Left kidney (tissue), 8 donors: ENCODE measurements at places on chromosomes 5 and 9. TPM values are rescaled to one million over a fixed set of nuclear protein-coding genes. Genes with fewer than 3 reads are reported as not detected.

- DNase-seq, result no peak
These were observed 202.0 kb downstream of the ADAMTSL1 start for GRCh38 chr9:18675973-18676372.

GRCh38 chr9:7921545-7922197, 122.1 kb upstream of the DMAC1 start:
- DNase-seq, result no peak

GRCh38 chr5:39519079-39519478, 94.3 kb upstream of the DAB2 start:
- DNase-seq, result no peak

- no peak for DNase-seq
These were observed 10.5 kb upstream of the B4GALT1 start for GRCh38 chr9:33177639-33178038.

- DNase-seq, result no peak
These were observed 203.2 kb upstream of the IRX1 start for GRCh38 chr5:3392306-3392939.

- no peak for DNase-seq
These were observed 16.3 kb upstream of the IGFBPL1 start for GRCh38 chr9:38440516-38440915.

GRCh38 chr5:36691696-36692371, 85.4 kb downstream of the SLC1A3 start:
- DNase-seq, result no peak

DNA sequence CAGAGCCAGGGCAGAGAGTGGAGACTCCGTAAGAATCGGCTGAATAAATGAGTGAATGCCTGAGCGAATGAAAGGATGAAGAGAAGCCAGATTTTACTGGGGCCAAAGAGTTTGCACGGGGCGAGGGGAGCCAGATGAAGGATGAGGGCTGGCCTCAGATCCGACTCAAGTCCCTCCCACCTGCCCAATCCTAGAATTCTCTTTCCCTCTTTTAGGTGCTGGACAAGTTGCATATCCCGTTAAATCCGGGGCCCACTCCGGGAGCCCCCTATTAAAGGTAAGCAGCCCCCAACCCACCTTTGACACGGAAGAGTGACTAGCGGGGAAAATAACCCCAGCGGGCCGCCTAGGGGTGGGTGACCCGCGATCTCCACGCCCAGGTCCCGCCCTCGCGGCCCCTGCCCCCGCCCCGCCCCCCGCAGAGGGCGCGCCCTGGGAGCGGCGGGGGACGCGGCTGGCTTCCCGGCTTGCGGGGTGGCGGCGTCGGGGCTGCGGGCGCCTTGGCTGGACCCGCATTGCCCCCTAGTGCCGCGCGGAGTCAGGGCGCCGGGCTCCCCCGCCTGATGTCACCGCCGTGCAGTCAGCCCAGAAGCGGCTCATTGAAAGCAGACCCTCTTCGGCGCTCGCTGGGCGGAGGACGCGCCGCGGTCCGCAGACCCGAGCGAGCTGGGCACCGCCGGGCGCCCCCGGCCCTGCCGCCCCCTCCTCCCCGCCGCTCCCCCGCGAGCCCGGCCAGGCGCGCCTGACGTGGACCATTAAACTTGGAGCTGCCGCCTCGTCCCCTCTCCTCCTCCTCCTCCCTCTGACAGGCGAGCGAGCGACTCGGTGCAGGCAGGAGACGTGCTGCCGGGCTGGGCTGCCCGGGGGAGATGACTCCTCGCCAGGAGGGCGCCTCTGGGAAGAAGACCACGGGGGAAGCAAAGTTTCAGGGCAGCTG, at the start of gene ADRA1B:
Gene ADRA1B, plus strand, starts transcription at position 579 of the 937 bp plus-strand sequence. CDS start 424 bp downstream, outside the sequence.
- DNase-seq, result peak; percentile 72

Gene SCGB3A2
- polyA plus RNA-seq, result 0.73 TPM

Gene GPR150
- polyA plus RNA-seq, result 0.07 TPM

Gene ACOT12
- polyA plus RNA-seq, result 1.2 TPM

Gene LCN15
- 0.23 TPM for polyA plus RNA-seq

Gene TRAF1
- polyA plus RNA-seq, result 7.1 TPM

Gene ASPN
- polyA plus RNA-seq, result 9.8 TPM

Gene CCNO
- polyA plus RNA-seq, result 6.5 TPM
